ENCODE measurements at places on chromosomes 4 and X.

DNA sequence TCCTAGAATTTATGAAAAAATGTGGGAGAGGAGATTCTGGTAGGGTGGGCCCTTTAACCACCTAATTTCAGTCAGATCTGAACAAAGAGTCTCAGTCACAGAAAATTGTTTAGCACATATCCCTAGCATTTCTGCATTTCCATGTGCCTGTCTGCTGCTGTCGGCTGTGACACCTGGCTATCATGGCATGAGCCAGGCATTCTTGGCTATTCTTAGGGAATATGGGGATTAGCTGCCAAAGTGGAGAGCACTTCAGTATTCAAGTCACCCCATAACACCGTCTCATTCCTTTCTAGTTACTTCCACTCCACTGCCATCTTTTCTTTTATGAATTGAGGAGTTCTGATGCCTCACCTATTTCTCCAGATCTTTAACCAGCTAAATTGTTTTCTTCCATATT is 211.5 kb downstream of the FRAS1 start:
- DNase-seq: no peak

GRCh38 chrX:23907111-23907497 is 634 bp downstream of the APOO start:
- DNase-seq: no peak

DNA sequence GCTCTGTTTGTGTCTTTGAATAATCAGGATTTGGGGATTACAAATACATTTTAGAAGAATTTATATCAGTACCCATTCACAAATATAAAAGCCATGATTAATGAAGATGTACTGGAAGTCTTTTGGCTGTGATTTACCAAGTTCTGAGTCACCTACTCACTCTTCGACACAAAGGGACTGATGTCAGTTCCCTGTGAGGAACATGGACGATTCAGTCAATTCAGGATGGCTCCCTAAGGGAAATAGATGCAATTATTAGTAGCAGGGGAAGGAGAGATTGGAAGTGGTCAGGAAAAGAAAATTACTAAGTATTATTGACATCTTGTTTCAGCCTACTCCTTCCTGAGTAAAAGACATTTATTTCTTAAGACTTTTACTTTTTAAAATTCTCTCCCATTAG is 550.7 kb upstream of the SLIT2 start:
- no peak for DNase-seq

- no peak for DNase-seq
Observed at GRCh38 chr4:24094726-24095125, 204.9 kb upstream of the PPARGC1A start.
